ENCODE measurements at places on chromosomes 5 and 9. TPM values are rescaled to one million over a fixed set of nuclear protein-coding genes. Genes with fewer than 3 reads are reported as not detected.

The PTBP3 gene
- 94.2 TPM for total RNA-seq

The DNAH5 gene
- 3.2 TPM for total RNA-seq

- DNase-seq: no peak
Measured at GRCh38 chr9:88824711-88825110, 166.6 kb upstream of the S1PR3 start.

DNA sequence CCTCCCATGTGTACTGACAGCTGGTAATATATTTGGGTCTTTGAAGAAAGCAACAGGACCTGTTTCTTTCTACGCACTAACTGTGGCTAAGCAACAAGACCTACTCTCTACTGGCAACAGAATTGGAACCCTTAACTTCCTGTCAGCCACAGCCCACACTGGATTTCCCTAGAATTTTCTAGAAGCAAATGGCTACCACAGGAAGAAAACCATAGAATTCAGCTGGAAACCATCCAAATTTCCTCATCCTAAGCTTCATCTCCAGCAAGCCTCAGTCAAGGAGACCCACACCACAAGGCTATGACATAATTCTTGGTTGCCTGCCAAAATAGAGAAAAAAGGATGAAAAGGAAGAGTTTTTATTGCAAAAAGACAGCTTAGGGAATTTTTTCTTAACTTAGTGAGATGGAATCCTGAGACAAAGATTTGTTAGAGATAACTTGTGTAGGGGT is 171.8 kb upstream of the TNC start:
- DNase-seq: peak; percentile 96

DNA sequence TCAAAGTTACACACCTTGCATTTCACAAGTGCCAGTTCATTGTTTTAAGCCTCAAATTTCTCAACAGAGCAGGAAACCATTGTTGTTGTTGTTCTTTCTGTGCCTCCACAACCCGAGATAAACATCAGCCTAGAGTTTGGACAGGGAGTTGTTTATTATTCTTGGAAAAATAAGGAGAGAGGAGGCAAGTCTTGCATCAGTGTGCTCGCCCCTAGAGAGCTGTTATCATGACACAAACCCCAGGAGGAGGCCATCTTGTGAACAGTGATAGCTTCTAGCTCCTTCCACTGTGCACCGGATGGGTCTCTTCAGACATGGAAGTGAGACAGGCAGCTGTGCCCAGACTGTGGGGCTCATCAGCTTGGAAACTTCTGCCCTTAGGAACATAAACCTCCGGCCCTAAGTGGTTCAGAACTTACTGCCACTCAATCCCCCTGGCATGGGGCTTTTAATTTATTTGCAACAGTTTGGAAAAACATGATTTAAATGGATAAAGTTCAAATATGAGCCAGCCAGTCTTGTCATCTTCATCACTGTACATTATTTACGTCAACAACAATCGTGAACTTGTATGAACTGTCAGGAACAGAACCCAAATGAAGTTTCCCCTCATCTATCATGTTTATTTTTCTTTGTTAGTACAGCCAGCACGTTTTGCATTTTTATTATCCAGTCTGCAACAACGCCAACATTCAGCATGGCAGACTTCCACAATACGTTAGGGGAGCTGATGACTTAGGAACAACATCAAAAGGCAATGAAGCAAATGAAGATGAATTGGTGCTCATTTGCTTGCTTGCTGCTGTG is 181.7 kb upstream of the S1PR3 start:
- DNase-seq: no peak

DNA sequence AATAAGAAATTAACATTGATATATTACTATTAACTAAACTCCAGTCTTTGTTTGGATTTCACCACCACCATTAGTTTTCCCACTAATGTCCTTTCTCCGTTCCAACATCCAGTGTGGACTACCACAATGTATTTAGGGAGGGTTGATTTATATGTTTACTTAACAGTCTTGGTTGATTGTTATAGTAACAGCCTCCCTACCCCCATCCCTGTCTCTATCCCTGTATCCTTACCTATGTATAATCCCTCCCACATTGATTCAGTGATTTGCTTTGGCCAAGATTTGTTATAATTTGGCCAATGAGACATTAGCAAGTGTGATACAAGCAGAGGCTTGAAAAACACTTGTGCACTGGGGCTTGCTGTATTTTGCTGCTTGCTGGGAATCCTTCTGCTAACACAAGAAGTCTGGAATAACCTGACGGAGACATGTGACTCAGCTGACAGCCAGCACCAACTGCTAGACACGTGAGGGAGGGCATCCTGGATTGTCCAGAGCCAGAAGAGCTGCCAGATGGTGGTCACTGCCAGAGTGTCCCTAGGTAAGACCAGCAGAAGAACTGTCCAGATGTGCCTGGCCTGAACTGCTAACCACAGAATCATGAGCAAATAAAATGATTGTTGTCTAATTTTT is 51.2 kb upstream of the TCF7 start:
- no peak for DNase-seq

GRCh38 chr9:127213859-127214258 is 50.7 kb upstream of the GARNL3 start:
- DNase-seq: no peak

DNA sequence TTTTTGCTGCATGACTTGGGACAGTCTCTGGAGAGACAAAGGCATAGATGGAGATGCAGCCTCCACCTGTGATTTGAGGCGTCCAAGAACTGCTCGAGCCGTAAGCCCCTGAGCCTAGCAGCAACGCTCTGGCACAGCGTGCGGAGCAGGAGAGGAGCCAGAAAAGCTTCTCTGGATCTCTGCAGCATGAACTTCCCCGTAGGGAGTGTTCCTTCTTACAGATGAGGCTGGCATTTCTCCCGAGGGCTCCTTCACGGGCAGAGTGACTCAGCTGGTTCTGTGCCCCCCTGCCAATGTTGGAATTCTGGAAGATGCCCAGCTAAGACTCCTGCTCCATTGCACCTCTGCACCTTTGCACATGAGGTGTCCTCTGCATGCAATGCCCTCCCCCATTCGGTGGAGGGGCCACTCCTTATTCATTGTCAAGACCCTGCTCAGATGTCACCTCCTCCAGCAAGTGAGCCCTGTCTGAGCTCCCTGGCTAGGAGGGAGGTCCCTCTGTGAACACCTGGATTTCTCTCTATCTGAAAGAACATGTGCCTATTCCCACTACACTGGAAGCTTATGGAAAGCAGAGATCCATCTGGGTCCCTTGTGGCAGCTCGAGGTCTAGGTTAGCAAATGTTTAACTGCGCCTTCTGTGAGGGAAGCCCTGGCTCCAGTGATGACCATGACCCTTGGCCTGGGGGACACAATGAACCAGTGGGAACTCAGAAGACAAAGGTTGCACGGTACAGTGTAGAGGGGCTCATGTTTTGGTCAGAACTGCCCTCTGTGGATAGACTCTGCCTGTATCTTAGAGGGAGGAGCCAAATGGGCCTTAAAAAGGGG is 39.6 kb downstream of the SH3PXD2B start:
- DNase-seq: no peak

GRCh38 chr5:87389296-87390034 is 23.3 kb downstream of the CCNH start:
- no peak for DNase-seq

GRCh38 chr5:1008451-1009358 is at the start of gene NKD2:
NKD2 (plus strand) TSS chr5:1008802; CDS start chr5:1009058, 256 bp downstream.
- no peak for DNase-seq

DNA sequence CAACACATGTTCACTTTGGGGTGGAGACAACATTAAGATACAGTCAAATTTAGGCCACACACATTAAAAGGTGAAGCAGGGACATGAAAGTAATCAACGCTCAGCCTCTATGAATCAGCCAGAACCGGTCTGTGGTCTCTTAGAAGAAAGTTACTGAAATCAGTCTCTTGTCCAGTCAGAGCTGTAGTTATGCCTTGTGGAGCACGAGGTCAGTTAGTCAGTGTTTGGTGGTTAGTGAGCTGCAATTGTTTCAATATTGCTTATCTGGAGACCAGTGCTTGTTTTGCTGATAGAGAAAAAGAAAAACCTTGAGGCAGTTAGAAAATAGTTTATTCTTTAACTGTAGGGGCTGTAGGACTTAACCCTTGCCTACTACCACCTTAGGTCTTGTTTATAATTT is 157.8 kb upstream of the RASEF start:
- peak; percentile 89 for DNase-seq
